ENCODE measurements at places on chromosomes 11 and 22.

- DNase-seq = no peak
Observed at GRCh38 chr11:18271206-18271605, 5.1 kb downstream of the SAA1 start.

- DNase-seq = peak; percentile 66
Observed at GRCh38 chr22:32226326-32227104, 21.6 kb upstream of the RFPL2 start.

- DNase-seq = no peak
Observed at GRCh38 chr22:19871845-19872778, 17.4 kb upstream of the GNB1L start.

DNA sequence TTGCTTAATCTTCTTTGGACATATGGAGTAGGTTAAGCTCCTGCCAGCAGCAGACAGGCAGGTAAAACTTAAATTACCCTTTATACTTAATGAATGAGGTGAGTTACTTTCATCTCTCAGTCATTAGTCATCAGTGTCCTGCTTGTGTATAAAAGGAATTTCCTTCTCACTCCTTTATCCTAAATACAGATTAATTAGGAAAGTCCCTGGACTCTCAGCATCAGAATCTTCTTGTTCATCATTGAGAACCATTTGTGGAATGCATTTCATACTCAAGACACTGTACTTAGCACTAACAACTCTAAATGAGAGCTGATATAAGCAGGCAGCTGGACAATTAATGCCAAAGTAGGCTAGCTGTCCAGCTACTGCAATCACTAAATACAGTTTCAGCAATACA, 630.4 kb downstream of the METTL15 start:
- DNase-seq = no peak

DNA sequence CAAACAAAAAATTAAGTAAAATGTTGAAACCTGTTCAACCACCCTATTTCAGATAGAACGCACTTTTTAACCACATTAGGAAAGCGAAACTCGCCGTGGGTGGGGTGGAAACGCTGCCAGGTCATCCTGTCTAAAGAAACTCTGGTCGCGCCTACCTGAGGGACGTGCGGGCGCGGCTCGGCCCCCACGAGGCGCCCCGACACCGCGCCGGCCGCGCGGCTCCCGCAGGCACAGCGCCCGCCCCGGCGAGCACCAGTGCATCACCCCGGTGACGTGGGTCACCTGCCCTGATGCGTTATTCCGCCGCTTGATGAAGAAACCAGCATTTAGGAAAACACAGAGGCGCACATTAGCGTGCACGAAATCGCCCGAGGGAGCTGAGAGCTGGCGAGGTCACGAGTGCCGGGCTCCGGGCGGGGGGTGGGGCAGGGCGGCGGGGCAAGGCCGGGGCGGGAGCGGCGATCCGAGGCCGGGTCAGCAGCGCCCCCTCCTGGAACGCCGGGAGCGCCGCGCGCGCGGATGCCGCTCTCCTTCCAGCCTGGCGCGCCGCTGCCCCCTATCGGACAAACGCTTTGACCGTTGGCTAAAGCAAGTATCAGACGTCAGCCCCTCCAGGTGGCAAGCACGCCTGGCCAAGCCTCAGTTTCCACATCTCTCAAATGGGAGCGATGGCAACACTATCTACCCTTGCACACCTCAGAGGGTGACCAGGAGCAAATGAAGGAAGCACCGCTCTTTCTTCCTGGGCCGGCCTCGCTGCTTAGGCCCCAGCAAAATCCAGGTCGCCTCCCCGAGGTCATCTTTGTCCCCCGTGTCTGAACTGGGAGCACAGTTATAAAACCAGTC, 15.7 kb upstream of the SNX32 start:
- DNase-seq = peak; percentile 98

DNA sequence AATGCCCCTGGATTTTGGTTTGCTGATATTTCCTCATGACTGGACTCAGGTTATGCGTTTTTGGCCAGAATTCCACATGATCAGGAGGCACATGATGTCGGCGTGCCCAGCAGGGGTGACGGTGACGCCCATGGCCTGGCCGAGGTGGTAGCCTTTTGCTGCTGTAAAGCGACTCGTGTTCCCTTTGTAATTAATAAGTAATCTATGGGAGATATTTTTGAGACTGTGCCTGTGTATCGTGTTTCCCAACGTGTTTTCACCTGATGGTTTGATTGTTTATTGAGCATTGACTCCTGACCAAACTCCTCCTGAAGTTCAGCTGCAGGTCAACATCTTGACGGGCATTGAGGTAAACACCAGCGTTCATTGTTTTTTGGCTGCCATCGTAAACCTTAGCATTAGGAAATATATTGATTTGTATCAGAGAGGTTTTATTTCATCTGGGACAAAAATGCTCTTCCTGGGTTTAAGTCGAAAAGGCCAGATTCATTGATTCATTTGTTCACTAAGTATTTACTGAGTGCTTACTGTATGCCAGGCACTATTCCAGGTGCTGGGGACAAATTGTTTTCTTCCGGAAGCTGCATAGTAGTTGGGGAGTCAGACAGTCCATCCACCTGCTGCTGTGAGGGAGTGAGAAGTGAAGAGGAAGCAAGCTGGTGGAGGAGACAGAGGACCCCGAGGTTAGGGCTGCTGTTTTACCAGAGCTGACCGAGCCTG, 23.6 kb downstream of the DCPS start:
- DNase-seq = no peak

DNA sequence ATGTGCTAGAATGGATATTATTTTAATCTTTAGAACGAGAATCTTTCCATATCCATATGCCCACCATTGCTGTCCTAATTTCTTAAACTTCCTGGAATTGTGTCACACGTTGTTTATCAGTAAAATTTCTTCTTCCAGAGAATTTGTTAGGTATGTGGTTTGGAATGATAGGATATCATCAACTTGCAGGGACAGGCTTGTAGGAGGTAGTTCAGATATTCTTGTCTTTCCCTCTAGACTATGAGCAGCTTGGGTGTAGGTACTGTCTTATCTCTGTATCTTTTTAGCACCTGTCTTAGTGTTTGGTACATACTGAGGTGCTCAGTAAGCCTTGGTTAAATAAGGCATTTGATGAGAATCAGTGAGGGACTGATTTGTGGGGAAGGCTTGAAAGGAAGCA, 3.4 kb downstream of the CTNND1 start:
- no peak for DNase-seq

DNA sequence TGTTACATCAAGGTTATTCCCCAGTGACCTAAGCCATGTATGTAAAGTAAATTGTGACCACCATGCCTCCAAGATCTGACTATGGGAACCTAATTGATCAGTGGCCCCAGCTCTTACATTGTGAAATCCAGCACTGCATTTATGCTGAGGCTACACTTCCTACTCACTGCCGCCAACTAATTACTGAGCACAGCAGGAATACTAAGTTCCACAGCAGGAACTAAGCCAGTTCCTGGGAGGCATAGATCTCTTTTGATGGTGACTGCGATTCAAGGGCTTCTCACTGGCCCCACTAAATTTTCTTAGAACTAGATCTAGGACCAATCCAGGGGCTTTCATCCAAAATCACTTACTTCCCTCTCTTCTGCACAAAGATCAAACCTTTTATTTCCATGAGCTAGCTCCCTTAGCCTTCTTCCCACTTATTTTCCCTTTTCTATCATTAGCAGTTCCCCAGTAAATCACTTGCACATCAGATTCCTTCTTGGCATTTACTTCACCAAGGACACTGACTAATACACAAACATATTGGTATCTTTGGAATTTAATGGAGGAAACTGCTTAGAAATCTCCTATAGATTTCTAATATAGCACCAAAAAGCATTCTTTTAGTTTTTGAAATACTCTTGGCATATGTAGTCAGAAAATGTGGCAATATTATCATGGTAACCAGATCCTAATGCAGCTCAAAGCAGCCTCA, 46.0 kb downstream of the CNTN5 start:
- DNase-seq = no peak

DNA sequence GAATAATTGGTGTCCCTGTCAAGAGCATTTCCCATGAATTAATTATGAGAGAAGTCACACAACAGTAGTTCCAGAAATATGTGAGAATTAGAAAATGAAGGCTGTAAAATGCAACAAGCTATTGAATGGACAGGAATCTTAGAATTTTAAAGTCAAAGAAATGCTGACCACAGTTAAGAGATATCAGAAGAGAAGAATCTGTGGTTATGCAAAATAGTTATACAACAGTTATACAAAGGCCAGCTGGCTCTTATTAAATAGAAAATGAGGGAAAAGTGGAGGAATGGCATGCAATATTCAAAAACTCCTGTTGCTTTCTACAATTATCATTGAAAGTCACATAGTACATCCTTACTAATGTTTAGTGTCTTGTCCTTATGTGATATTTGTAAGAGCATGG, 27.4 kb downstream of the CASP12 start:
- DNase-seq = no peak

GRCh38 chr11:84607975-84608836, 1018.9 kb downstream of the DLG2 start:
- DNase-seq = no peak

DNA sequence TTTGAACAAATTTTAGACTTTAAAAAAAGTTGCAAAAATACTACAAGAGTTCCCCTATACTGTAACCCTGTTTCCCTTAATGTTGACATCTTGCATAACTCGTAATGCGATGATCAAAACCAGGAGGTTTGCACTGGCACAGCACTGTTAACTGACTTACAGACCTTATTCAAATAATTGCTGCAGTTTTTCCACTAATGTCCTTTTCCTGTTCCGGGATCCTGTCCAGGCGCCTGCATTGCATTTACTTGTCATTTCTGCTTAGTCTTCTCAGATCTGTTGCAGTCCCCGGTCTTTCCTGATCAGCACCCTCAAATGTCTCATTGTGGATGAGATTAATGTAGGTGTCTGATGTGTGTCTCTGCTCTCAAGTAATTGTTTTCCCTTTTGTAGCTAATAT, 32.0 kb downstream of the APLP2 start:
- DNase-seq = peak; percentile 30

- DNase-seq = peak; percentile 76
Observed at GRCh38 chr11:65791719-65792213, 4.9 kb downstream of the OVOL1 start.

GRCh38 chr11:117523680-117524079, 196.0 kb downstream of the CEP164 start:
- DNase-seq = no peak

- DNase-seq = peak; percentile 40
Observed at GRCh38 chr11:63768237-63769041, at the start of gene ZFTA. ZFTA (minus strand) TSS chr11:63768775; CDS start chr11:63768622, 153 bp downstream.

- no peak for DNase-seq
Observed at GRCh38 chr11:128471138-128471661, 116.2 kb downstream of the ETS1 start.

DNA sequence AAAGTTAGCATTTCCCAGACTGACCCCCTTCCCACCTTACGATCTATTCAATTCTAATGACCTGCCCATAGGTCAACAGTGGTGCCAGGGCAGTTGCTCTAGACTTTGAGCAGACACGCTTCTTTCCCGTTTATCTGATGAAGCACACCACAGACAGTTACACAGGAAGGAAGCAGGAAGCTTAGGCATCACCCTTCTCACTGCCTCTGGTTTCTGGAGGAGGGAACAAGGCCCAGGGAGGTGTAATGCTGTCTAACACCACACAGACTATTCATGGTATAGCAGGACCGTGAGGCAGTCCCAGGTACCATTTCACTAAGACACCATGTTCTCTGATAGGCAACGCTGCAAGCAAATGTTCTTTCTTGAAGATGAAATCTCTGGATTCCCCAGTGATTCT, 279.4 kb downstream of the NTM start:
- no peak for DNase-seq

DNA sequence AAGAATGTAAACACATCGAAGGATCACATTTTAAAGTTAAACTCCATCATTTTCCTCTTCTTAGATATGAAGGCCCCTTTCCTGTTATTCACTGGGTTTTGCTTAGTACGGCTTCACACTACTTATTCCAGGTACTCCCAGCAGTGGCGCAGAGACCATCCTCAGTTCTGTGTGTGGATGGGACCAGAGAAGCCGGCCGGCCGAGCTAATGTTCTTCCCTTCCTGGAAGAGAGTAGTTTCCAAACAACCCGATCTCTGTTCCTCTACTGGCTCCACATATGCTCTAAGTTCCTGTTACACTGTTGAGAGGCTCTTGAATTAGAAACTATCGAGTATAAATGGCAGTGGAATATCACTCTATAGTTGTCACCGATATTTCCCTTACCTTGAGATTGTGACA, 684 bp upstream of the NFRKB start:
- peak; percentile 47 for DNase-seq

- no peak for DNase-seq
Observed at GRCh38 chr11:54930930-54931329, 224.3 kb downstream of the OR4A5 start.

DNA sequence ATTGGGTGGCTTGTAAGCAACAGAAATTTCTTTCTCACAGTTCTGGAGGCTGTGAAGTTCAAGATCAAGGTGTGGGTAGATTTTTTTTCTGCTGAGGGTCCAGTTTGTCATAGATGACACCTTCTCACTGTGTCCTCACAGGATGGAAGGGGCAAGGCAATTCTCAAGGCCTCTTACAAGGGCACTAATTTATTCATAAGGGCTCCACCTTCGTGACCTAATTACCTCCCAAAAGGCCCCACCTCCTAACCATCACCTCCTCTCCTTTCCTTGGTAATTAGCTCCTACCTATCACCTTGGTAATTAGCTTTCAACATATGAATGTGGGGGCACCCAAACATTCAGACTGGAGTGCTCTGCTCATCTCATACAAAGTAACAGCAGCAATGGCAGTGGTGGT, 92.3 kb upstream of the CD44 start:
- no peak for DNase-seq

GRCh38 chr11:34105957-34106504, 602 bp downstream of the NAT10 start:
- DNase-seq = no peak

- DNase-seq = no peak
Observed at GRCh38 chr11:75072582-75072981, 24.1 kb downstream of the OR2AT4 start.

DNA sequence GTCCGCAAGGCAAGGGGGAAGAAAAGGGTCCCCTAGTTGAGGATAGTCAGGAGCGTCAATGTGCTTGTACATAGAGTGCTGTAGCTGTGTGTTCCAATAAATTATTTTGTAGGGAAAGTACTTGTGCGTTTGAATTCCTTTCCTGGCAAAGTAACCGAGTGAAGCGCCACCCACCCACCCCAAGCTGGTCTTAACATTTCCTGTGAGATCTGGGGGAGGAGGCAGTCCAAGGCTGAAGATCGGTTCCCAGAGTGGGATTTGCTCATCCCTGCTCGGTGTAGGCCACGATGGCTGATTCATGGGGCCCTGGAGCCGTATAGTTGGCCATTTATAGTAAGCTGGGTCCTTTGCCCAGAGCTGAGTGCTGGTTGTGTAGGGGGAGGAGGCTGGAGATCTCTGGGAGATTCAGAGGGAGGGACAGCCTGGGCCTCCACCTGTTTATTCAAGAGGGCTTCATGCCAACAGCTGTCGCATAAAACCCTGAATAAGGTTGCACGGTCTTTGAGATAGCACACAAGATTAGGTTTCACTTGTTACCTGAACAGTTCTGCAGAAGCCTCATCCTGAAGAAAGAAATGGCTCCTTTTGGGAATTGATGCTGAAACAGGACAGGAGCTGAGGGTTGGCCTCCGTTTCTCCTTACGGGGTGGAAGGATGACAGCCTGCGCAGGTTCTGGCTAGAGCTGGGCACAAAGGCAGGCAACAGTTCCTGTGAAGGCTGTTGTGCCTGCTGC, 2.4 kb downstream of the ATF4 start:
- no peak for DNase-seq

- DNase-seq = no peak
Observed at GRCh38 chr22:47206666-47207218, 444.3 kb downstream of the TBC1D22A start.

Measured in inflammatory macrophage treated with lipopolysaccharide for 1 hour (primary cell).